GM12865 (cell line): ENCODE measurements at places on chromosomes 1 and 21.

DNA sequence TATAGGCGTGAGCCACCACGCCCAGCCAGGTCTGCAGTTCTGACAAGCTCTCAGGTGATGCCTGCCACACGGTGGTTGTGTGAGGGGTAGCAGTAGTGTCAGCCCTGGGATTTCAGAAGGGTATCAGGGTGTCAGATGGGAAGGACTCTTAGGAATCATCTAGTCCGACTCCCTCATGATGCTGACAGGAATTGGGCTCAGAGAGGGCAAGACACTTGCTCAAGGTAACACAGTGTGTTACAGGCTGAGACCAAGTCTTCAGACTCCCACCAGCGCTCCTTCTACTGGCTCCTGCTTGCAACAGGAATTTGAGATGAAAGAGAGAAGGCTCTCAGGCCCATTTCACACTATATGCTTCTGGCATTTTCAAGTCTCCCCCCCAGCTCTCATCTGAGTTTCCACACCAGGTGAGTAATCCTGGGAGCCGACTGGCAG lies 6.9 kb downstream of the HTR1D start:
- no peak for DNase-seq

- peak; percentile 74 for DNase-seq
These were observed 407 bp downstream of the CAMSAP2 start for GRCh38 chr1:200738949-200739651.

DNA sequence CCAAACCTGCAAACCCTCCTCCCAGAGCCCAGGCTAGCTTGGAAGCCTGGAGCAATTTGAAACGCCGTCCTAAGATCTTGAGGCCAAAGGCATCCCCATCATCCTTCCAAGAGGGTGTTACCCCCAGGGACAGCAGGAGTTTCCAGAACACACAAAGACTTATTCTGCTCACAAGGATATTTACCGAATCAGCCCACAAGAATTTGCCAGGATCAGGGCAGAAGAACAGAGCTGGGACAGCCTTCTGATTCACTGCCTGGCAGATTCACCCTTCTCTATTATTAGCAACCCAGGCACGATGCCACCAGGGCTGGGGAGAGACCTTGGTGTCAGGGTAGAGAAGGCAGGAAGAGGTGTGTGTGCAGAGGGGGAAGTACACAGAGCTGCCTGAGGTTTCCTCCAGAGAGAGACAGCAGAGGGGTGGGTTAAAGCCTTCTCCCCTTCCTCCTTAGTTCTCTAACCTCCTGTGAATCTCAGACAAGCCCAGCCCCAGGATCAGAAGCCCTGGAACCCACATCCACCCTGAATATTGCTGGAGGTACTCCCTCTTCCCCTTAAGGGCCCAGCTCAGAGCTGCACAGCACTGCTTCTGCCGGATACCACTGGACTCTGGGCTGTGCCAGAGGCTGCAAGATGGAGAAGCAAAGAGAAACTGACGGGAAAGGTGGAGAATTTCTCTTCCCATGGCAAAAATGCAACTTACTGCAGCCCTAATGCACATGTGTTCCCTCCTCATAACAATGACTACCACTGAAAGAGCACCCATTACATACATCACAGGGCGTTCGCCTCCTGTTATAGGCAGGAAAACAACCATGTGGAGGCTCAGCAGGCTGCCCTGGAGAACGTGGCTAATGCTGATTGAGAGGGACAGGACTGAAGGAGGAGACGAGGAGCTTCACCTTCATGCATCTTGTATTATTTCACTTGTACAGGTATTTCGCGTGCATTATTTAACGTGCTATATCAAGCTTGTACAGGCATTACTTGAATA lies 61.8 kb downstream of the ITPKB start:
- DNase-seq: peak; percentile 52

DNA sequence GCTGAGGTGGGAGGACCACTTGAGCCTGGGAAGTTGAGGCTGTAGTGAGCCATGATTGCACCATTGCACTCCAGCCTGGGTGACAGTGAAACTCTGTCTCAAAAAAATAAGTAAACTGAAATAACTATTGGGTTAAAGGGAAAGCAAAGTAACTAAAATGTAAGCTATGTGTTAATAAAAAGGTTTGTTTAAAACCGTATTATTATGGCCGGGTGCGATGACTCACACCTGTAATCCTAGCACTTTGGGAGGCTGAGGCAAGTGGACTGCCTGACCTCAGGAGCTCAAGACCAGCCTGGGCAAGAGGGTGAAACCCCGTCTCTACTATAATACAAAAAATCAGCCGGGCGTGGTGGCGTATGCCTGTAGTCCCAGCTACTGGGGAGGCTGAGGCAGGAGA lies 27.0 kb downstream of the NVL start:
- no peak for DNase-seq
